ENCODE measurements at places on chromosomes 12 and 14. TPM values are rescaled to one million over a fixed set of nuclear protein-coding genes. Genes with fewer than 3 reads are reported as not detected.

The CLEC1B gene
- polyA plus RNA-seq = not detected

The HOXC4 gene
- polyA plus RNA-seq = 13.9 TPM

The CLEC4C gene
- polyA plus RNA-seq = not detected

The SVOP gene
- 0.04 TPM for polyA plus RNA-seq

The FOXG1 gene
- polyA plus RNA-seq = not detected

The SLC8A3 gene
- polyA plus RNA-seq = not detected

The FLVCR2 gene
- 7.1 TPM for polyA plus RNA-seq

The LMNTD1 gene
- not detected for polyA plus RNA-seq

The SERPINA9 gene
- not detected for polyA plus RNA-seq

The KLRB1 gene
- polyA plus RNA-seq = 0.73 TPM

The MYBPC1 gene
- polyA plus RNA-seq = not detected

The CCDC177 gene
- polyA plus RNA-seq = not detected

The PLA2G1B gene
- polyA plus RNA-seq = not detected

The ENDOU gene
- 0.28 TPM for polyA plus RNA-seq

The GUCY2C gene
- polyA plus RNA-seq = not detected

The C12orf50 gene
- polyA plus RNA-seq = not detected

The OR6C68 gene
- not detected for polyA plus RNA-seq

The CEBPE gene
- not detected for polyA plus RNA-seq

The NTN4 gene
- 71.0 TPM for polyA plus RNA-seq

The ARHGAP9 gene
- polyA plus RNA-seq = 3.8 TPM

The PRH2 gene
- polyA plus RNA-seq = not detected

The DPF3 gene
- polyA plus RNA-seq = 2.3 TPM

The CFAP251 gene
- polyA plus RNA-seq = 2.9 TPM

The PLCZ1 gene
- not detected for polyA plus RNA-seq

The B3GNT4 gene
- 8.0 TPM for polyA plus RNA-seq

The TM7SF3 gene
- polyA plus RNA-seq = 70.1 TPM

The SCN8A gene
- 0.34 TPM for polyA plus RNA-seq

The GNB3 gene
- 1.4 TPM for polyA plus RNA-seq

The AQP6 gene
- polyA plus RNA-seq = 74.1 TPM

The LARP4 gene
- 17.1 TPM for polyA plus RNA-seq

The GLIPR1L1 gene
- polyA plus RNA-seq = not detected

The DPPA3 gene
- polyA plus RNA-seq = not detected

The BEGAIN gene
- polyA plus RNA-seq = 0.52 TPM

The STXBP6 gene
- 2.8 TPM for polyA plus RNA-seq

The PRB2 gene
- polyA plus RNA-seq = not detected

The TTC9 gene
- polyA plus RNA-seq = 2.6 TPM

The GPRC5A gene
- polyA plus RNA-seq = 6.3 TPM

The LYZ gene
- polyA plus RNA-seq = 7.1 TPM

The SPRYD3 gene
- 40.0 TPM for polyA plus RNA-seq

The KRT2 gene
- polyA plus RNA-seq = not detected

The SLC10A1 gene
- not detected for polyA plus RNA-seq

The OR10P1 gene
- polyA plus RNA-seq = not detected

The OVCH1 gene
- not detected for polyA plus RNA-seq

The KRT75 gene
- polyA plus RNA-seq = not detected

The RAB2B gene
- 12.2 TPM for polyA plus RNA-seq

The FGD6 gene
- polyA plus RNA-seq = 1.2 TPM

The MYO1A gene
- 0.77 TPM for polyA plus RNA-seq

The KRT81 gene
- not detected for polyA plus RNA-seq

The TAS2R42 gene
- not detected for polyA plus RNA-seq

The FAM186B gene
- polyA plus RNA-seq = 0.34 TPM

The KRT85 gene
- polyA plus RNA-seq = 0.58 TPM

The AKAP5 gene
- polyA plus RNA-seq = 0.71 TPM

The SELPLG gene
- 3.7 TPM for polyA plus RNA-seq

The RTL1 gene
- polyA plus RNA-seq = not detected

All from kidney (tissue), 22 donors.